GM12892 (cell line): ENCODE measurements at places on chromosomes 13 and 19.

GRCh38 chr19:52963247-52963618 lies 552 bp upstream of the ZNF816 start:
- no peak for DNase-seq

GRCh38 chr13:40121722-40122121 lies 466.3 kb downstream of the COG6 start:
- DNase-seq: no peak

GRCh38 chr13:37288057-37288720 lies 182.7 kb upstream of the CSNK1A1L start:
- DNase-seq: no peak

GRCh38 chr13:29684441-29684840 lies 89.0 kb upstream of the SLC7A1 start:
- DNase-seq: no peak

DNA sequence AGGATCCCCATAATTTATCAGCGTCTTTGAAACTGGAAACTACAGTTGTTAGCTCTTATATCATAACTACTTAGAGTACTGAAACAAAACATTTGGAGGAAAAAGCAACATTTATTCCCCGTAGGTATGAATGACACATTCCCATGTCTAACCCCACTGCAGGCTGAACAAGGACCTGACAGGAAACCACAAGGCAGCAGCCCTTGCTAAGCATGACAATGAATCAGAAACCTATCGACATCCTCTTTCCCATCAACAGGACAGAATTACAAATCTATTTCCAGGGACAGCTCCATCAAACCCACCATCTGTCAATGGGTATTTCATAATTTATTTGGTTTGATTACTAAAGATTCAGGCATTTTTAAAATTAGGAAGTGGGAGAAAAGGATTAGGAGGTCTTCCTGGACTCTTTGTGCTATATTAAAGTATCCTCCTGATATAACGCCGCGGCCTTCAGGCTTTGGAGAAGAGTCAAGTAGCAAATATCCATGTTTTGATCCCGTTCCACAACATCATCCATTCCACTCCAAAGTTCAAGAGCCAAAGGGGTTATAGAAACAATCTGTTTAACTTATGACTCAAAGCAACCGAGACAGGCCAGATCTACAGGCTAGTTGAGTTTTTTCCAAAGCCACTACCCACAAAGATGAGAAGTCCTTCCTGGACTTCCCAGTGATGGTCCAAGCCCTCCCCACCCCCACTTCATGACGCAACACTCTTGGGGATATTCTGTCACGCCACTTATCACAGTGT lies 51.1 kb downstream of the FAM216B start:
- DNase-seq: no peak

DNA sequence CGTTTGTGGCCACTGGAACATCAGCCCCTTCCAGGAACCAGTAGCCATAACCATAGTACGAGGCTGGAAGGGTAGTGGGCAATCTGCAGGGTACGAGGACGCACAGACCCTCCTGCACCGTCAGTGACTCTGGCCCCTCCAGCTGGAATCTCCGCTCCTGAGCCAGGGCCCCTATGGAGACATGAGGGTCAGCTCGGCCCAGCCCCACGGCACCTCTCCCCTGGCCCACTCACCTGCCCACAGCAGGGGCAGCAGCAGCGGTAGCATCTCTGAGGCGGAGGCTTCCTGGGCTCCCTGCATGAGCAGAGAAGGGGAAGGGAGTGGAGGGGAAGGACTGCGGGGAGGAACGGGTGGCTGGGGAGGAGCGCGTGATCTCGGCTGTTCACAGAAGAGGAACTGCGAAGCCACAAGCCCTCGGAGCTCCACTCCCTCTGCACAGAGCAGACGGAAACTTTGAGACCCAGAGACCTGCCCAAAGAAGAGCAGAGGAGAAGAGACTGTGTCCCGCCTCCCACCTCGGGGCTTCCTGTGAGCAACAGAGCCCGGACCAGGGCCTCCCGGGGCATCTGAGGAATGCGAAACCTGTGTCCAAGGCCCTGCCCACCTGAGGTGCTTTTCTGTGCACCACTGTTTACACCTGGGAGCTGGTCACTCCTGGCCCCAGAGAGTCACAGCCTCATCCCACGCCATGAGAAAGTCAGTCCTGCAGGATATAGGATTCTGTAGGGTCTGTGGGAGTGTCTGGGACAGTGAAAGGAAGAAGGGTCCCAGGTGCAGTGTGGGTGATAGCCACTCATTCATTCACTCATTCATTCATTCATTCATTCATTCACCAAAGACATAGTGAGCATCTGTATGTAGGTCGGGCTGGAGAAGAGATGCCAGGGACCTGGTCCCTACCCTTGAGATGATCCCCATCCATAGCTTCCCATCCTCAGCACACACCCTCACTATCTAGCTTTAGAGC lies at the start of gene SIGLEC6:
Gene SIGLEC6 (minus strand): TSS at position 322 of the 967 bp plus-strand sequence. CDS start 22 bp downstream, at position 300.
- peak; percentile 54 for DNase-seq

- DNase-seq: no peak
These were observed 189.1 kb downstream of the GGACT start for GRCh38 chr13:100399455-100399854.

- no peak for DNase-seq
These were observed 16.8 kb downstream of the POLR1D start for GRCh38 chr13:27638521-27638920.

DNA sequence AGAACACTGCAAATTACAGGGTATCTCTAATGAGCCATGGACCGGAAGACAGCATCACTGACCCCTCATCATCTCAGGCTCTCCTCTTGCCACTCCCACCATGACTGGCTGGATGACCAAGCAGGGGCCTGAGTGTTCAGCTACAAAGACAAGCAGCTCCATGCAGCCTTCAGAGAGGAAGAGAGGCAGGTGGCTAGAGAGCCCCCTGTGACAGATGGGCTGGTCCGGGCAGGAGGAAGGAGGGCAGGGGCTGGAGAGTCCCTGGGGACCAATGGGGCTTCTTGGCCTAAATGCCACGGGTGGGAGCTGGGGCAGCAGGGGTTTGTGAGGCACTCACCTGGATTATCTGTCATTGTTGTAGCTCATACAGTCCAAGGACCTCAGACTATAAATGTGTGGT lies 12.8 kb upstream of the RASA3 start:
- DNase-seq: no peak

GRCh38 chr13:83378908-83379307 lies 503.4 kb downstream of the SLITRK1 start:
- DNase-seq: no peak

DNA sequence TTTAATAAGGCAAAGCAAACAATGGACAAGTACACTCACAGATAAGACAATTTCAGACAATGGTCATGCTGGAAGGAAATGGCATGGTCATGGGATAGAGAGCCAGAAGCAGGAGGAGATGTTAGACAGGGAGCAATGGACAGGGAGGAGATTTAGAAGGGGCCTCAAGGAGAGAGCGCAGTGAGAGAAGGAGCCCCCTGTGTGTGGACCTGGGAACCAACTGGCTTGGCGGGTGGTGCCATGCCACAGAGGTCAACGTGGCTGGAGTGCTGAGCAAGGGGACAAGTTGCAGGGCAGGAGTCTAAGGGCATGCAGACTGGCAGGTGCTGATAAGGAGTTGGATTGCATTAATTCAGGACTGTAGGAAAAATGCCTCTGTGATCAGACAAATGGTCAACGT lies 75.3 kb upstream of the UQCRFS1 start:
- no peak for DNase-seq

DNA sequence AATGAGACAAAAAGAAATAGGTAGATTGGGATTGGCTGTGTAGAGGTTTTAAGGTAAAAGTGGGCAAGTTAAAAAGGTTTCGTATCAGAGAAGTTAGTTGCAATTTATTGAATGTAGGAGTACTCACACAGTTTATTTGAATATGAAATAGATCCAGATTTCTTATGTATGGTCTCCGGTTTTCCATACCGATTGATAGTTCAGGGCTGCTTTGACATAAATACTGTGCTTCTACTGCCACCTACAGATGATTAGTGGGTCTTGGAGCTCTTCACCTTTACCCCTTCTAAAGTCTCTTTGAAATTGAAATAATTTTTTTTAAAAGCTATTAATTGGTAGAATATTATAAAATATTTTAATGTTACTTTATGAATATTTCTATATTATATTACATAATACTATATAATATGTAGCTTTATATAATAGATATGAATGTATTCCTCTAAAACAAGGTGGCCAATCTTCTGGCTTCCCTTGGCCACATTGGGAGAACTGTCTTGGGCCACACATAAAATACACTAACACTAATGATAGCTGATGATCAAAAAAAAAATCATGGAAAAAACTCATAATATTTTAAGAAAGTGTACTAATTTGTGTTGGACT lies 7.7 kb upstream of the GPR18 start:
- no peak for DNase-seq

- no peak for DNase-seq
These were observed 31.8 kb downstream of the TFDP1 start for GRCh38 chr13:113616281-113616906.

- DNase-seq: no peak
These were observed 4.6 kb downstream of the FARP1 start for GRCh38 chr13:98147521-98147920.

GRCh38 chr13:51249255-51249654 lies 27.1 kb downstream of the FAM124A start:
- DNase-seq: no peak

DNA sequence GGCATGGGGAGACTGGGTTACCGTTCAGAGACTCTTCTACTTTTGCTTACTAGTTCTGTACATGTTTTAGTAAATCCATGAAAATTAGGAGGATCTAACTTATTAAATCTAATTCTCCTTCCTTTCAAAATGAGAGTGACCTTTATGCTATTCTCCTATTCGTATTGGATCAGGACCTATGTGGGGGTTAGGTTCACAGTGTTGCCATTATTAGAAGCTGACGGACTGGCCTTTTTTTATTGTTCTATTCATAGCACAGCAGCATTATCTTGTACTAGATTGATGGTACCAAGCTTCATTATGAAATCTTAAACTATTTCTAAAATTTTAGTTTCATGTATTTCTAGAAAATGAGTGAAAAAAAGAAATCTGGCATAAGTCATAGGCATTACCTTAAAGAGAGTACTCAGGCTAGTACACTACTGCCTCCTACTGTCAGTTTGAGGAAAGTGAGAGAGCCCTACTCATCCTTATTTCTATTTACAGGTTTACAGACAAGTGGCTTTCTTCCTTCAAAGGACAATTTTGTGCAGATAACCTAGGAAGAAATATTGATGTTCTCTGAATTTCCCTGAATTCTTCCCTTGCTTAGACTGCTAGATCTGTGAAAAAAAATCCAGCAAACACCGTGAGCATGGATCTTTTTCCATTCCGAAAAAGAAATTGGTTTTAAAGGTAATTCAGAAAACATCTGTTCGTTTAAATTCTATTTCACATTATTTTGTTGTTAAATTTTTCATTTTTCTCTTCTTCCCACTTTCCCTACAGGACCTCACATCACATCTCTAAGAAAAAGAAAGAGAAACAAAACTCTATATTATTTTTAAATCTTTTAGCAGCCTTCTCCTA lies 485.5 kb downstream of the DIAPH3 start:
- peak; percentile 4 for DNase-seq
